ENCODE measurements at places on chromosomes 4 and X.

- DNase-seq = no peak
Measured at GRCh38 chr4:185036842-185037241, 18.6 kb downstream of the HELT start.

- DNase-seq = no peak
Measured at GRCh38 chr4:168507178-168507815, 10.4 kb downstream of the PALLD start.

DNA sequence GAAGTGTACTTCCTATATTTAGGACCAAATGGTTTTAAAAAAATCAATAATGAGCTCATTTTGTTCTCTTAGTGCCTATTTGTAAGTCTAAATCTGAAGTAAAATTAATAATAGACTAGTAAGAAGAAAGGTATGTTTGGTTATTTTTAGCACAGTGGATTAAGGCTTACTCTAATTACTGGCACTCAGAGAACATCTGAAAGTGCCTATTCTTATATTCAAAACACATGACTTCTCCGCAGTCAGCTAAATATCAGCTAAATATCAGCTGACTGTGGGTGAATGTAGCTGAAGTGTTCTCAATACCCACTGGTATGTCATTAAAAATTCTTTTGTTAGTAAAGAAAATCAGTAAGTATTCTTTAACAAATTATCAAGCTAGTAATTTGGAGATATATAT is 6.0 kb downstream of the AP1S2 start:
- no peak for DNase-seq

GRCh38 chr4:173214661-173215060 is 46.0 kb downstream of the GALNT7 start:
- DNase-seq = no peak

DNA sequence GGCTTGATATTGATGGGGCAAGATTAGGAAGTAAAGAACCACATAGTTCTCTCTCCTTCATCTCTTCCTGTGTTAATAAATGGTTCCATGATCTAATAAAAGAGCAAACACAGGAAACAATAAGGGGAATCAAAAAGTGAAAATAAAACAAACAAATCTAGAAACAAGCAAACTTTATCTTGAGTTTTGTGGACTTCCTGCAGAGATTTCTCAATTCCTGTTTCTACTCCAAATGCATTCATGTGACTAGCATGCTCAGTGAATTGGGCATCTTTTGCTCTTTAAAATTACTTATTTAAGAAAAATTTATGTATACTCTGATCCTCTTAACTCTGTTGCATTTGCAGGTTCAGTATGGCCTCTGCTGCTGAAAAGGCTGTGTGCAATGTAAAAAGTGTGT is 682.0 kb downstream of the KCTD8 start:
- DNase-seq = no peak

- DNase-seq = no peak
Measured at GRCh38 chr4:25467843-25468242, 90.8 kb downstream of the ANAPC4 start.

GRCh38 chr4:16819652-16820051 is 78.8 kb downstream of the LDB2 start:
- no peak for DNase-seq

GRCh38 chrX:28969126-28969525 is 381.9 kb downstream of the IL1RAPL1 start:
- no peak for DNase-seq

DNA sequence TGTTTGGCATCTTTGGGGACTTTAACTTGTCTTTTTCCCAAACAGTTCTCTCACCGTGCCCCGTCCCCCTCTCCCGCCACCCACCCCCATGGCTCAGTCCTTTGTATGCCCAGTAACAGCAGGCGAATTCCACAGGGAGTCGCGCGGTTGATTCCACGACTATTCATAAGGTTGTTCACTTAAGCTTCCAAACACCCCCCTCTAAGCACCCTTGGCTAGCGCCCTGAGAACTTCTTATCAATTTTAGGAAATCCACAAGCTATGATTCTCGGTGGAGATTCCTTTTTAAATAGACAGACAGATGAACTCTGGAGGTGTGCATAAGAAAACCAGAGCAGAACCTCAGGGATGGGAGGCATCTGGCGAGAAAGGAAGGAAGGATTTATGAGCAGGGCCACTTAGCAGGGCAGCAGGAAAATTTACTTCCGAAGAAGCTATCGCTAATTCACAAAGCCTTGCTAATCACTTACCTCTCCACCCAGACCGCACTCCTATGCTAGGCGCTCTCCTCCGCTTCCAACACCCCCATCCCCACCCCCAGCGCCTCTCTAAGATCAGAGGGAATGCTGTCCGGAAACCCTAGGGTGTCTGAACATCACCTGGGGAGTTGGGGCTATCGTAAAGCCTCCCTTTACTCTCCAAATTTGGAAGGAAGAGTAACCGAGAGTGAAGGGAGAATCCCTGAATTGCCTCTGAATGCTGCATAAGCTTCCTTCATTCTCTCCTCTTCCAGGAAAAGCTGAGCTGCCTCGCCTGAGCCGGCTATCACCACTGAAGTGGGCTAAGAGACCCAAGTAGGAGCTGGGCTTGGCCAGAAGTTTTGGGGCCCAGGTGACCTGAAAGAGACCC is 1.7 kb downstream of the UNC5C start:
- no peak for DNase-seq

- no peak for DNase-seq
Measured at GRCh38 chr4:140595065-140595464, 26.3 kb upstream of the UCP1 start.

DNA sequence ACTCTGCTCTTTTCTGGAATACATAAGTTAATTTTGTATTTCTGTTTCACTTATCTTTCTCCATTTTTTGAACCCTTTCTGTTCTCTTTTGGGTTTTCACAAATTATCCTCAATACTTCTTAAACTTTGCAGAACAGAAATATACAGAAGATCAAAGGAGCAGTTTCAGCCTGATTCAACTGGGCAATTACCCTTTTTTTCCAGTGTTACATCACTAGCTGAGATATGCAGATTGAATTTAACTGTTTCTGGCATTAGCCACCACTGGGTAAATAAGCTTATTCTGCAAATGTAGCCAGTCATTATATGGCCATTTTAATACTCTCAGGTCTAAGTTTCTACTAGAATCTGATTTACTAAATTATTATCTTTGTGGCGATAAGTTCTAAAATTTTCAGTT is 66.9 kb upstream of the GRID2 start:
- no peak for DNase-seq

DNA sequence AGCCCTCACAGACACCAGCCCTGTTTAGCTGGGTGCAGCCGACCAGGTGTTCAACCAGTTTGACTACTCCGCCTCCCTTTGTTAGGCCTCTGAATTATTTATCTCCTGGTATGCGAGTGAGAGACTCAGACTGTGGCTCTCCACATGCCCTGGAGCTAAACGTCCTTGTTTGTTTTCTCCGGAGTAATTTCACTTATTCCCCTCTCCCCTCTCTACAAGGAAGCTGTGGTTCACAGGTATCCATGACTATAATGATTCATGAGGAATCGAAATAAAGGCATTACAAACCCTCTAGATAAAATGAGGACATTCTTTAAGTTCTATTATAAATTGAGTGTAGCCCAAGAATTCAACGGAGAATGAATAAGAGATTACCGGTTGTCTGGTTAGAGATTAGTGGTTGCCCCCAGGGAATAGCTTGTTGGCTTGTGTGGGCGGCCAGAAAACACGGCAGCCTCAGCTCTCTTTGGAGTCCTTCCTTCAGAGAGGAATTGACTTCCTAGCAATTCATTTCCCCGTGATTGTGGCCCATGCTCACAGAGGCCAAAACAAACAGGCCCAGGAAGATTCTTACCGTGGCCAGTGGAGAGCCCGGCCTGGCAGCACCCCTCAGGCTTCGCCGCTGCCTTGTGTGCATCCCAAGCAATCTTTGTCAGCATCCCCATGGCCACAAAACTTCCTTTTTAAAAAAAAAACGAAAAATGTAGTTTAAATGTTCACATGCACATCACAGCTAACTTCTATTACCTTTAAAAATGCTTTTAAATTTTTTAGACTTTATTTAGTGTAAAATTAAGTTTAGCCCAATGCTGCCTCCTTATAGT is 60.2 kb upstream of the CBR4 start:
- no peak for DNase-seq

DNA sequence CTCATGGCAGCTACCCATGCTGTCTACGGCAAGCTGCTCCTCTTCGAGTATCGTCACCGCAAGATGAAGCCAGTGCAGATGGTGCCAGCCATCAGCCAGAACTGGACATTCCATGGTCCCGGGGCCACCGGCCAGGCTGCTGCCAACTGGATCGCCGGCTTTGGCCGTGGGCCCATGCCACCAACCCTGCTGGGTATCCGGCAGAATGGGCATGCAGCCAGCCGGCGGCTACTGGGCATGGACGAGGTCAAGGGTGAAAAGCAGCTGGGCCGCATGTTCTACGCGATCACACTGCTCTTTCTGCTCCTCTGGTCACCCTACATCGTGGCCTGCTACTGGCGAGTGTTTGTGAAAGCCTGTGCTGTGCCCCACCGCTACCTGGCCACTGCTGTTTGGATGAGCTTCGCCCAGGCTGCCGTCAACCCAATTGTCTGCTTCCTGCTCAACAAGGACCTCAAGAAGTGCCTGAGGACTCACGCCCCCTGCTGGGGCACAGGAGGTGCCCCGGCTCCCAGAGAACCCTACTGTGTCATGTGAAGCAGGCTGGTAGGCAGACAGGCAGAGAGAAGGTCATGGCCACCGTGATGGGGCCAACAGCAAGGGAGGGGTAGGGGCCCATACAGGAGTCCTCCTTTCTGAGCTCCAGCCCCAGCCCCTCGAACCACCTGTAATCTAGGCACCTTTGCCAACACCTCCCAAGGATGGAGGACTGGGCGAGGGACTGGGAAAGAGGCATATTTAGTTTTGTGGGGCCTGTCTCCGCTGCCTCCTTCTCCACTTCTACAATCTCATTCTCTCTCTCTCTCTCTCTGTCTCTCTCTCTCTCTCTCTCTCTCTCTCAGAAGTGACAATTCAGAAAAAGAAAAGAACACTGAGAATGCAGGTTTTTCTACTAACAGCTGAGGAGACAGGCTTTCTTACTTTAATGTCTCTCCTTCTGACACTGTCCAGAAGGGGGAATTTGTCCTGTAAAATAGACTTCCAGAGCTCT is 4.7 kb upstream of the TSPYL2 start:
- DNase-seq = no peak

DNA sequence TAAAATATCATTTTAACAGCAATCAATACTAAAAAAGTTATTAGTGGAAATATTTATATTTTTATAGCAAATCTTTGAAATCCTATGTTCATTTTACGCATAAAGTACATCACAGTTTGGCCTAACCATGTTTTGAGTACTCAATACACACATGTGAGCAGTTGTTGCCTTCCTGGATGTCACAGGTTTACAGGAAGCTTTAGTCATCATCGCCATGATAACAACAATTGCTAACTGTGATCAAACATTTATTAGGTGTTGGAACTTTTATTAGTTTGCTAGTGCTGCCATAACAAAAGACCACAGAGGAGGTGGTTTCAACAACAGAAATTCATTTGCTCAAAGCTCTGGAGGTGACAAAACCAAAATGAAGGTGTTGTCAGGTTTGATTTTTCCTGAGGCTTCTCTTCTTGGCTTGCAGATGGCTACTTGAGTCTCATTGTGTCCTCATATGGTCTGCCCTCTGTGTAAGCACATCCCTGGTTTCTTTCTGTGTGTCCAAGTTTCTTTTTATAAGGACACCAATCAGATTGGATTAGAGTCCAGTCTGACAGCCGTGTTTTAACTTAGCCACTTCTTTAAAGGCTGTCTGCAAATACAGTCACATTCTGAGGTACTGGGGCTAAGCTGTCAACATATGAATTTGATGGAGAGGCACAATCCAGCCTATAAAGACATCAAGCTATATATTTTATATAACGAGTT is 43.1 kb upstream of the BOD1L1 start:
- no peak for DNase-seq

DNA sequence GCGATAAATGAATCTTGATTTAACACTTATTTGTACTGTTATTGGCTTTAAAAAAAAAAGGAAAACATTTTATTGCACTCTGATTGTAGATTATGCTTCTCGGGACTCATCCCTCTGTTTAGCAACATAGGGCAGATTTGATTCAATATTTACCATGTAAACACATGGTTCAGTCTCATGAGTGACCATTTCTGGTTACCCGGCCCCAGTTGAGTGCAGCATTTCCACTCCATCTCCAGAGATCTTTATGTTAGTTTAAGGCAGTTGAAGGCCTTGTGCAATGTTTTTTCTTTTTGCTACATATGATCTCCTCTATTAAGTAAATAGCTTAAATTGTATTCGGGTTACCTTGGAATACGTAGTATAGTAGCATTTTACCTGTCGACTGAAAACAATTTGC is 143.3 kb upstream of the RPS6KA3 start:
- no peak for DNase-seq

- DNase-seq = no peak
Measured at GRCh38 chr4:15891312-15891711, 47.2 kb downstream of the FGFBP1 start.

DNA sequence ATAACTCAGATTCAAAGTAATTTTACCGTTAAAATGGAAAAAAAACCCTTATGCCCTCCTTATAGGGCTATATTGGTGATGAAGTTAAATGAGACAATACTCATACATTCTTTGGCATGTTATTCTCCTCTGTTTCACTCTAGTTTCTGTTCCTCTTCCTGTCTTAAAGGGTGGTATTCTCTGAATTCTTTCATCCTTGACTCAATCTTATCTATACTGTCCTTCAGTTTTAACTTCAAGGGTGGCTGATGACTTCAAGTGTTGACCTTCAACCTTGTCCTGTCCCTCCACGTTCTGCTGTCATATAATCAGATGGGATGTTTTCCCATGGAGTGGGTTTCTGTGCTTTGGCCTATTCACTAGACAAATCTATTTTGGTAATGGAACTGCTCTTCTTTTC is 44.0 kb downstream of the ZNF518B start:
- DNase-seq = no peak

- DNase-seq = no peak
Measured at GRCh38 chrX:80747832-80748231, 61.8 kb downstream of the BRWD3 start.

- DNase-seq = no peak
Measured at GRCh38 chrX:2632533-2633504, 58.3 kb upstream of the CD99 start.

- no peak for DNase-seq
Measured at GRCh38 chrX:127129510-127129909, 310.0 kb downstream of the PRR32 start.

DNA sequence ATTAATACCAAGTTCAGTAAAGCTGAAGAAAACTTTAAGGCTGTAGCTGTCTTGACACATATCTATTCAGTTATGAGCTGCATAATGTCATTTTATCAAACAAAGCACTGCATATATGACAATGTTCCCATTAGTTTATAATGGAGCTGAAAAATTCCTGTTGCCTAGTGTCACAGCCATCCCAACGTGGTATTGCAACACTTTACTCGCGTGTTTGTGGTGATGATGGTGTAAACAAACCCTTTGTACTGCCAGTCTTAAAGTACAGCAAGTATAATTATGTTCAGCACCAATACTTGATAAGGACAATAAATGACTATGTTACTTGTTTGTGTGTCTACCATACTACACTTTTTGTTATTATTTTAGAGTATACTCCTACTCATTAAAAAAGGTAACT is 1415.6 kb upstream of the PCDH7 start:
- DNase-seq = no peak

DNA sequence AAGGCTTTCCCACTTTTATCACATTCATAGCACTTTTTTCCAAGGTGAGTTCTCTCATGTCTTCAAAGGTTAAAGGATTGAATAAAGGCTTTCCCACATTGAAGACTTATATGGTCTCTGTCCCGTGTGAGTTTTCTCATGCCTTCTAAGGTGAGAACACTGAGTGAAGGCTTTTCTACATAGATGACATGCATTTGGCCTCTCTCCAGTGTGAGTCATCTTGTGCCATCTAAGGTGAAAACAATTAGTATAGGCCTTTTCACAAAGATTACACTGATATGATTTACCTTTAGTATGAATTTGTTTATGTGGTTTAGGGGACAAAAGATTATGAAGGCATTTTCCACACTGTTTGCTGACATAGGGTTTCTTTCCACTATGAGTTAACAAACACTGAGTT is 21.2 kb downstream of the USP17L30 start:
- DNase-seq = no peak
